PC-9 (cell line): ENCODE measurements at places on chromosomes 3 and 15. TPM values are rescaled to one million over a fixed set of nuclear protein-coding genes. Genes with fewer than 3 reads are reported as not detected.

GRCh38 chr15:100032358-100033085 is 299.3 kb upstream of the LYSMD4 start:
- no peak for DNase-seq

DNA sequence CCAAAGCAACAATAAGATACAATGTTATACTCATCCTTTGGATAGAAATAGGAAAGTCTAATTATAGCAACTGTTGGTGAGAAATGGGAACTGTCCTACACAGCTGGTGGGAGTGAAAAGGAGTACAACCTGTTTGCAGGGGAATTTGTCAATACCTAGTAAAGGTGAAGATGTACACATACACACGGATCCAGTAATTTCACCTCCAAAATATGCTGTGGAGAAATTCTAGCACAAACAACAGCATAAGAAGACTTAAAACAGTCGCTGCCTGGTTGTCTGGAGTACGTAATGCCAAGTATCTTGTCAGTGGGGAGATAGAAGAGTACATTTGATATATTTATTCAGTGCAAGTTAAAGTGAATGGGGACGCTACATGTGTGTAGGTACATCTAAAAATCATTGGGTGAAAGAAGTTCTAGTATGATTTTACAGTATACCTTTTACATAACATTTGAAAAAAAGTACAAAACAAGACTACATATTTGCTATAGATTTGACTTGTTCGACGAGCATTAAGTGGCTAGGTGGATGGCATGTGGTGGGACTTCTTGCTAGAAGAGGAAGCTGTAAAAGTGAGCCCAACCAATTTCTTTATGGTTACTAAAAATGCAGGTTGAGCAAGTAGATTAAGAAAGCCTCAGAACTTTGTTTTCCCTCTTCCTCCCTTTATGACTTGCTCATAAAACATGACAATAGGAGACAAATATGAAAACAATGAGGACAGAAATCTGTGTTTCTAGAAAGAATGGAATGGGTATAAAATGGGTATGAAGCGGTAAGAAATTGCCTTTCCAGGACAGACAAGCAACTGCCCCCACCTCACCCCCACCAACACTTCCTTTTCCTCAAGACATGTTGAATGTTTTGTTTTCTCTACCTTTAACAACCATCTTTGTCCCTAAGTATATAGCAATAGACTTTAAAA is 50.2 kb upstream of the CCR4 start:
- no peak for DNase-seq

- DNase-seq, result no peak
Measured at GRCh38 chr3:152403632-152404066, 134.9 kb downstream of the MBNL1 start.

GOLGA6A gene
- 1.2 TPM in 1 of 2 replicates, not detected in the other for total RNA-seq

SLC6A1 gene
- not detected in 2 replicates for total RNA-seq

- DNase-seq, result no peak
Measured at GRCh38 chr15:79093352-79093935, 2.9 kb upstream of the RASGRF1 start.

GRCh38 chr3:16257309-16257708 is 7.4 kb downstream of the DPH3 start:
- DNase-seq, result no peak

CILP gene
- 0.07 and 0.08 TPM in 2 replicates for total RNA-seq

MCTP2 gene
- 4.1 and 5.7 TPM in 2 replicates for total RNA-seq

DNA sequence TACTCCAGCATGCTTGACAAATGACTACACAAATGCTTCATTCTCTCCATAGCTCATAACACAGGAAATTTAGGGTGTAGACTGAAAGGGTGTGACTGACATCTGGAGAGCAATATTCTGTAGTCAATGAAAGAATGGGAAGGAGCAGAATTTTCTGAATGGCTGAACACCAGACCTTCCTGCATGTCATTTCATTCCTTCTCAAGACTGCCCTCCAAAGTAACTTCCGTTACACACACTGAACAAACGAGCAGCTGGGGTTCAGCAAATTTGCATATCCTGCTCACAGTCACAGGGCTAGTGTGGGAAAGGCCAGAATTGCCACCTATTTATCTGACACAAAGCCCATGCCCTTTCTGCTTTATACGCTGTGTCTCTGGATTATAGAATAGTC is 325.0 kb upstream of the CFAP20DC start:
- DNase-seq, result no peak
